ENCODE measurements at places on chromosomes 7 and 10.

- no peak overlapping the region for H3K27ac ChIP-seq
- H3K27me3 ChIP-seq, result no peaks in the 10 kb centered on the region
- no peak for DNase-seq
- H3K4me3 ChIP-seq, result no peak overlapping the region
- peaks cover 6% of the 10 kb centered on the region for H3K4me1 ChIP-seq
These were observed 18.5 kb downstream of the RAMP3 start for GRCh38 chr7:45176091-45176490.

- no peaks in the 10 kb centered on the region for H3K4me1 ChIP-seq
- no peak overlapping the region for H3K4me3 ChIP-seq
- no peak for DNase-seq
- no peak overlapping the region for H3K27ac ChIP-seq
These were observed 52.0 kb downstream of the GTF2IRD1 start for GRCh38 chr7:74505471-74506324.

GRCh38 chr10:127402596-127403409 is 146.3 kb upstream of the NPS start:
- no peaks in the 10 kb centered on the region for H3K27me3 ChIP-seq
- H3K4me3 ChIP-seq, result no peak overlapping the region
- H3K27ac ChIP-seq, result no peak overlapping the region

DNA sequence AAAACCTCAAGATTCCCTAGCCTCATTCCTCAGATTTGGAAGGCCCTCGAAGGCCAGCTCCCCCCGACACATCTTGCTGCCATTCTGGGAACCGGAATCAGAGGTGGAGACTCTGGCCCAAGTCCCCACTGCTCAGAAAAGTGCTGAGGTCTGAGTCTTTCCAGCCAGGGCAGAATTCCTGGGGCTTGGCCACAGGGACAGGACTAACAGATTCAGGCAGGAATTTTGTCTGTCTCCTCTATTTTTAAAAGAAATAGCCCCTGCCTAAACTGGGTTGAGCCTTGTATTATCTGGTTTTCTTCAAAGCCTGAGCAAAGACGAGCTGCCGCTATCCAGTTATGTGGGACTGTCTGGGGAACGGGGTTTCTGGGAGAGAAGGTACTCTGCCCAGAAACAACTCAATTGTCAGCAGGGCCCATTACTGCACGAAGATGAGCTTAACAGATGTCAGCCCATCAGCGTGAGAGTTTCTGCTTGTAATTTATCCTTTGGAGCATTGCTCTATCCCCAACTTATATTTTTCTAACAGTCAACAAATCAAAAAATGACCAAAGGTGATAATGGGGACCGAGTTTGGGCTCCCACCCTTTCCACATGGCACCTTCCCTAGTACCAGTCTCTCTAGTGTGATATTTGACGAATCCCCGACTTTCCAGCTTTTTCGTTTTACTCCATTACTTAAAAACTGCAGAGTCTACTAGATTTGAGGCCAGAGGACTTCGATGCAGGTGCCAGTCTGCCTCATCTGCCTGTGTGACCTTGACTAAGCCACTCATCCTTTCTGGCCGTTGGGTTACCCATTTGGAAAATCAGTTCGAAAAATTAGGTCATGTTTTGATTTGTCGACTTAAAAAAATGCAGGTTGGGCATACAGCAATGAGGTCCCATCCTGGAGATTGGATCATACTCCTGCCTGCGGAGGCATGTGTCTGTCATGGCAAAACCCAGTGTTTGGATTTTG is 110.9 kb downstream of the WDR11 start:
- no peaks in the 10 kb centered on the region for H3K4me1 ChIP-seq
- DNase-seq, result no peak
- no peaks in the 10 kb centered on the region for H3K36me3 ChIP-seq

DNA sequence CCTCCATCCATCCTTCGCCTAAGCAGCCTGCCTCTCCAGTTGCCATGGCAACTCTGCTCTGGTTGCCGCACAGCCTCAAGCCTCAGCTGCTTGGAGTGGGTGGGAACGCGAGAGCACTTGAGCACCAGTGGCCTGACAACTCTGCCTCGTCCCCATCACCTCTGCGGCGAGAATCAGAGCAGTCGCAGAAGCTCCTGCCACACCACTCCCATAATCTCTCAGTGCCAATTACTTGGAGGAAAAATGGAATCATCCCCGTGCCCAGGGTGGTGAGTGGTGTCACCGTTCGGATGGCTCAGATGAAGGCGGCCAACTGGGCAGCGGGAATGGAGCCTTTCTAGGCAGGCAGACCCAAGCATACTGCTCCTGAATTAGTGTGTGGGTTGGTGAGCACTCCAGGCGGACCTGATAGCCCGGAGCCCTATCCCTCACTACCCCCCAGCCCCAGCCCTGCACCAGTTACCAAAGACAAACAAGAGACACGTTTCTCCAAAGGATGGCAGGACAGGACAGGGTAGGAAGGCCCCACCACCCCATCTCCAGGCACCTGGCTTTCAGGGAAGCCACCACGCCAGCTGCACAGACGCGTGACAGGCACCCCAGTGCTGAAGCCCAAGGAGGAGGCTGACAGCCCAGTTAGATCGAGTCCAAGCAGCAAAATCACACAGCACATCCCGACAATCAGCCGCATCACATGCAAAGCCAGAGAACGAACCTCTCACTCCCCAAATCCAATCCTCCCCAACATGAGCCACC is 335.4 kb downstream of the PTPRN2 start:
- no peaks in the 10 kb centered on the region for H3K4me1 ChIP-seq
- no peaks in the 10 kb centered on the region for H3K36me3 ChIP-seq
- H3K27me3 ChIP-seq, result no peaks in the 10 kb centered on the region
- H3K4me3 ChIP-seq, result no peak overlapping the region

GRCh38 chr7:42614636-42615035 is 297.2 kb downstream of the C7orf25 start:
- no peak overlapping the region for H3K4me3 ChIP-seq
- no peaks in the 10 kb centered on the region for H3K4me1 ChIP-seq
- DNase-seq, result no peak
- H3K27me3 ChIP-seq, result no peaks in the 10 kb centered on the region

DNA sequence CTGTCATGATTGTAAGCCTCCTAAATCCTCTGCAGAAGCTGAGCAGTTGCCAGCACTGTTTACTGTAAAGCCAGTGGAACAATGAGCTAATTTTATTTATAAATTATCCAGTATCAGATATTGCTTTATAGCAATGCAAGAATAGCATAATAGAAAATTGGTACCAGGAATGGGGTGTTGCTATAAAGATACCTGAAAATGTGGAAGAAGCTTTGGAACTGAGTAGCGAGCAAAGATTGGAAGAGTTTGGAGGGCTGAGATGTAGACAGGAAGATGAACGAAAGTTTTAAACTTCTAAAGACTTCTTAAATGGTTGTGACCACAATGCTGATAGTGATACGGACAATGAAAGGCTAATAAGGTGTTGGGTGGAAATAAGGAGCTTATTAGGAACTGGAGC is 917.4 kb upstream of the POT1 start:
- H3K4me1 ChIP-seq, result no peaks in the 10 kb centered on the region
- no peak overlapping the region for H3K27ac ChIP-seq
- no peak for DNase-seq
- no peak overlapping the region for H3K4me3 ChIP-seq
- H3K36me3 ChIP-seq, result no peaks in the 10 kb centered on the region

GRCh38 chr10:22606164-22606614 is 108.2 kb downstream of the PIP4K2A start:
- DNase-seq, result peak; percentile 25
- H3K4me1 ChIP-seq, result no peaks in the 10 kb centered on the region
- H3K27ac ChIP-seq, result no peak overlapping the region

- H3K4me1 ChIP-seq, result peaks cover 7% of the 10 kb centered on the region
- no peak overlapping the region for H3K4me3 ChIP-seq
- no peak overlapping the region for H3K27ac ChIP-seq
- DNase-seq, result peak; percentile 3
- no peaks in the 10 kb centered on the region for H3K27me3 ChIP-seq
These were observed 61.0 kb downstream of the RASGEF1A start for GRCh38 chr10:43205681-43206390.

DNA sequence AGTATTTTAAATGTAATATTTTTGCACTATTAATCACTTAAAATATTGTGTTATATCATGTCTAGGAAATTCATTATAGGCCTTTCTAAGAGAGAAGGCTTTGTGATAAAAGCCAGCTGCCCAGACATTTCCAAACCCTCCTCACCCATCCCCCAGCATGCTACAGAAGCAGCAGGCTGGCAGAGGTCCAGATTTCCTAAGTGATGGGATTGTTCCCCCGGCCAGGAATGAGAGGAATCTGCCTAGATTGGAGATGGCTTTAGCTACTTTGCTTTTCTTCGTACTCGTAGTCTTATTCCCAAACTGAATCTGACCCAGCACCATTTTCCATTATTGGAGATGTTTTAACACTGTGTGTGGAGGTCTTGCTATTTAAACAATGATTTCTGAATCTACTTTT is 29.4 kb downstream of the CDK14 start:
- H3K36me3 ChIP-seq, result no peaks in the 10 kb centered on the region
- peak; percentile 43 for DNase-seq
- no peaks in the 10 kb centered on the region for H3K27me3 ChIP-seq
- H3K4me1 ChIP-seq, result peaks cover 24% of the 10 kb centered on the region
- H3K4me3 ChIP-seq, result no peak overlapping the region
- no peak overlapping the region for H3K27ac ChIP-seq

DNA sequence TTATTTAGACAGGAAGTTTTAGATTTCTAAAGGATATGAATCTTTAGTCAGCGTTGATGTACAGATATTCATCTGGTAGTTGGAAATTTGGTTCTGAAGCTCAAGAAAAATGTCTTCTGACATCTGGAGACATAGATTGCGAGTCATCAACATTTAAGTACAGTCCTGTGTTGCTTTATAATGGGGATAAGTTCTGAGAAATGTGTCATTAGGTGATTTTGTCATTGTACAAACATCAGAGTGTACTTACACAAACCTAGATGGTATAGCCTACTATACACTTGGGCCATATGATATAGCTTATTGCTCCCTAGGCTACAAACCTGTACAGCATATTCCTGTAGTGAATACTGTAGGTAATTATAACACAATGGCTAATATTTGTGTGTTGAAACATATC is 49.6 kb upstream of the UBN2 start:
- H3K36me3 ChIP-seq, result peaks cover 40% of the 10 kb centered on the region
- no peak overlapping the region for H3K4me3 ChIP-seq
- no peak for DNase-seq
- no peak overlapping the region for H3K27ac ChIP-seq
- no peaks in the 10 kb centered on the region for H3K27me3 ChIP-seq

- no peaks in the 10 kb centered on the region for H3K27me3 ChIP-seq
- H3K27ac ChIP-seq, result no peak overlapping the region
- H3K36me3 ChIP-seq, result no peaks in the 10 kb centered on the region
- no peaks in the 10 kb centered on the region for H3K4me1 ChIP-seq
- no peak overlapping the region for H3K4me3 ChIP-seq
These were observed 80.0 kb upstream of the PCDH15 start for GRCh38 chr10:54880996-54881395.

GRCh38 chr7:103752995-103753394 is 236.5 kb downstream of the RELN start:
- no peak overlapping the region for H3K4me3 ChIP-seq
- no peak for DNase-seq
- H3K4me1 ChIP-seq, result no peaks in the 10 kb centered on the region
- H3K27ac ChIP-seq, result no peak overlapping the region
